ENCODE measurements at places on chromosomes 7 and 10. TPM values are rescaled to one million over a fixed set of nuclear protein-coding genes. Genes with fewer than 3 reads are reported as not detected.

DOCK4 gene
- total RNA-seq = 40.9 TPM

CHCHD2 gene
- 249 TPM for total RNA-seq

DNA sequence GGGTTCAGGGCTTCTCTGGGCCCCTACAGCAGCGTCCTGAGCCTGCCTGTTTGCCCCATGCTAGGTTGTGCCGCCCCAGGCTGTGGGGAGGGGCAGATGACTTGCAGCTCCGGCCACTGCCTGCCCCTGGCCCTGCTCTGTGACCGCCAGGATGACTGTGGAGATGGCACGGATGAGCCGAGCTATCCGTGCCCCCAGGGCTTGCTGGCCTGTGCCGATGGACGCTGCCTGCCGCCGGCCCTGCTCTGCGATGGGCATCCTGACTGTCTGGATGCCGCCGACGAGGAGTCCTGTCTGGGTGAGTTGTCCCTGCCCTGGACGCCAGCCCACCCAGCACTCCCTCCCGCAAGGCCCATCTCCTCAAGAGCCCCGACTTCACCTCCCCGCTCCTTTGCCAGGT, 15.7 kb upstream of the ZNF467 start:
- no peak for DNase-seq

DNA sequence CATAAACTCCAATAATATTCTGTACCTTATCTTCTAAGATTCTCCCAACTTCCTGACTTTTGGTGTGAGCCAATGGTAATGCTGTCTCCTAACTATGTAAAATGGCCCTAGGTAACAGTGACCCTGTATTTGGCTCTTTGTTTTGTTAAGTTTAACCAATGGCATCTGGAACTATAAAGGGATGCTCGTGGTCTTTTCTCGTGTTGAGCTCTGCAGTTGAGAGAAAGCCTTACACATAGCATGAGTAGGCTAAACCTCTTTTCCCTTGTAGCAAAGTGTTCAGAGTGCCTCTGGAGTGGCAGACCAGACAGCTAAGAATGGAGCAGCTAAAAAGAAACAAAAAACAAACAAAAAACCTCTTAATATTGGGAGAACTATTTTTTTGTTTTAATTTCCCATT, 5.2 kb downstream of the TES start:
- no peak for DNase-seq

GRCh38 chr7:75534727-75535307, 42.7 kb downstream of the SPDYE5 start:
- no peak for DNase-seq

GRCh38 chr10:60212195-60212594, 177.5 kb downstream of the ANK3 start:
- no peak for DNase-seq

DNA sequence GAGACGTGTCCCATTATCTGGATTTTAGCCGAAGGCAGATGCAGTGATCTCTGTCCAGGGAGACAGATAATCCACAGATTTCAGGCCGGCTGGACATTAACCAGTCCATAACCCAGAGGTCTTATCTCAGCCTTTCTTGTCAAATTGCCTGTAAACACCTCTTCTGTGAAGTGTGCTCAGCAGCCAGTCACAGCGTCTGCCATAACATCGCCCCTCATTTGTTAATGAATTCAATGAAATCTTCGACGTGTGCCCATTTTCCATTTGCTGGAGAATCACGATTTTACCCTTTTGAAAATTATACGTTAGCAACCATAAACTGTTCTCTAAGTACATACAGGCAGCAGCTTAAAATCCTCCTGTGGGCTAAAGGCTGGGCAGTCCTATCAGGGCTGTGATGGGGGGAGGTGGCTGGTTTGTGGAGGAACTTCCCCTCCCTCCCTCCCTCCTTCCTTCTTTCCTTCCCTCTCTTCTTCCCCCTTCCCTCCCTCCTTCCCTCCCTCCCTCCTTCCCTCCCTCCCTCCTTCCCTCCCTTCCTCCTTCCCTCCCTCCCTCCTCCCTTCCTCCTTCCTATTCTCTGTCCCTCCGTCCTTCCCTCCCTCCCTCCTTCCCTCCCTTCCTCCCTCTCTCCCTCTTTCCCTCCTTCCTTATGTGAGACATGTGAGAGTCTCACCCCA, 26.6 kb upstream of the FAM20C start:
- no peak for DNase-seq

GRCh38 chr10:46091828-46092523, 45.9 kb upstream of the MSMB start:
- DNase-seq = no peak

DNA sequence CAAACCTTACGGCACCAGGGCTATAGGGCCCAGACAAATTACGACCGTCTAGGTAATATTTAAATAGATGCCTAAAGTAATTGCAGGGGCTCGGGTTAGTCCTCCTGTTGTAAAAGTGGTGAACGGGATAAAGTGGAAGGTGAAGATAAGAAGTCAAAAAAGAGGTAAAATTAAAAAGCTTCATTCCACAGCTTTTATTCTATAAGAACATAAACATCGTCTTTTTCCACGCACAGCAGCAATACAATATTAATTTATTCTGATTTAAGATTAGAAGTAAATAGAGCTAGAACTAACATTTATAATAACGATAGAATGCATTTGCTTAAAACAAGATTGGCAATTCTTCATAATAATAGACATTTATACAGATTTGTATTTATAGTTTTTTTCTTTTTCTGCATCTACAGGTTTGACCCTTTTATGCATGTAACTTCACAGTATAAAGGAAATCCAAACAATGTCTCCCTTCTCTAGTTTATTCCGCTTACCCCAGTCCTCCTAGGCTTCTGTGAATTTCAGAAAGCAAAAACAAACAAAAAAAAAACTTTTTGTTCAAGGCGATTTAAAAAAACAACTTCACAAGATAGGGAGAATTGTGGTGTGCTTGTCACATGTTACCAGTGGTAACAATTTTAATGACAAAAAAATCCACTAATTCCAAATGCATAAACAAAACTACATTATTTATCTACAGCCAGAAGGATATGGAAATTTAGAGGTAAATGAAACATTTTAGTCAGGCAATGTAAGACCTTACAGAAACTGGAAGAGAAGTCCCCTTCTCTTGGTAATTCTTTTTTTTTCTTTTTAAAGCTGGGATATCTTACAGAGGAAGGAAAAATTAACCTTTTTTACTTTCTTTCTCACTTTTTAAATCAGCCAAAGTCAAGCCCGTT, 3.4 kb downstream of the HOXA10 start:
- DNase-seq = no peak

All from mesenteric fat pad (tissue), 1 donor.